Fibroblast of mammary gland (primary cell): ENCODE measurements at places on chromosomes 2 and 18.
A peak's percentile ranks its signal among the peaks of the same experiment; 100 is the strongest.

- DNase-seq: no peak
Measured at GRCh38 chr2:97654309-97654708, 8.4 kb downstream of the COX5B start.

DNA sequence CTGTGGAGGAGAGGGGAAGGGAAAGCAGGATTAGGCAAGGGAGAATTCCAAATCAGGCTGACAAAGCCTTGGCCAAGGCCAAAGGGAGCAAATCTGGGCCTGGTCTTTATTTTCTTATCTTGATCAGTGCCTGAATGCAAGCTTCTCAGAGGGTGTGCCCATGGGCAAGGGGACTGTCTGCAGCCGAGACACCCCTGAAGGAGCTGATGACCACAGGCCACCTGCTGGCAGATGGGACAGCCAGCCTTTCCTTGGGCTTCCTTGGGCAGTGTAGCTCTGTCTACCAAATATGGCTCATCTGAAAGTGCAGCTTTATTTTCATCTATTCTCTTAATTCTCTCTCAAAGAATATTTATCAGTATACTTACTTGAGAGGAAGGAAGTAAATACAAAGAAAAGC lies 117.0 kb downstream of the PKP4 start:
- DNase-seq: no peak

GRCh38 chr2:176461809-176462670 lies 192.8 kb downstream of the MTX2 start:
- peak; percentile 72 for DNase-seq

DNA sequence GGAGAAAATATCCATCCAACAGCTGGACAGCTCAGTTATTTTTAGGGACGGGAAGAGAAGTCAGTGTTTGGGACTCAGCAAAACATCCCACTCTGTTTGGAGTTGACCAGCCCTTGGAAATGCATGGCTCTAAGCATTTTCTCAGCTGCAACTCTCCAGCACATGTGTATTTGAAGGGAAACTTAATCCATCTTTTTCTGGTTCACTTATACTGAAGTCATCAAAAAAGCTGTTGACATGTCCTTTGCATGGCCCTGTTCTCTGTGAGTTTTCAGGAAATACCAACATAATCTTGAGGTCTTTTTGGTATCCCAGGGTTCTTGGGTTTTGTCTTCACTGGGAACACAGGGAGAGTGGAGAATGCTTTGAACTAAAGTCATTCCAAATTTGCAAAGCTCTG lies 91.9 kb upstream of the CELF4 start:
- DNase-seq: no peak

DNA sequence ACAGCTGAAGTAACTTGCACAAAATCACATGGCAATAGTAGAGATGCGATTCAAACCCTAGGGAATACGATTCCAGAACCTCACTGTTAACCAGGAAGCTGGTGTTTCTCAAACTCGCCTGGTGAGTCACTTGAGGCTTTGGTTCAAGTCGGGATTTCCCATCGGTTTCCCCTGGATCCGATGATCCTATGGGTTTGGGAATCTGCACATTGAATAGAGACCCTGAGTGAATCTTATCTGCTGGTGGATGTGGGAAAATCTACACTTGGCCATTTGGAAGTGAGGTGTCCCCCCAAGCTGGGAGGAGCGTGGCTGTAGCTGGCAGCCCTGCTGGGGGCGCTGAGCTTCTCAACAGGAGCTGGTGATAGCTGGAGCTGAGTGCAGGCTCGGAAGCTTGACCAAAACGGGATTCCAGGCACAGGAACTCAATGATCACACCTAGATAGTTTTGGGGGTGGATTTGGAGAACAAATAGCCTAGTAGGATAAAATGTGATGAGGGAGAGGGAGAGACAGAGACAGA lies 135.4 kb downstream of the PRKCE start:
- DNase-seq: peak; percentile 86

DNA sequence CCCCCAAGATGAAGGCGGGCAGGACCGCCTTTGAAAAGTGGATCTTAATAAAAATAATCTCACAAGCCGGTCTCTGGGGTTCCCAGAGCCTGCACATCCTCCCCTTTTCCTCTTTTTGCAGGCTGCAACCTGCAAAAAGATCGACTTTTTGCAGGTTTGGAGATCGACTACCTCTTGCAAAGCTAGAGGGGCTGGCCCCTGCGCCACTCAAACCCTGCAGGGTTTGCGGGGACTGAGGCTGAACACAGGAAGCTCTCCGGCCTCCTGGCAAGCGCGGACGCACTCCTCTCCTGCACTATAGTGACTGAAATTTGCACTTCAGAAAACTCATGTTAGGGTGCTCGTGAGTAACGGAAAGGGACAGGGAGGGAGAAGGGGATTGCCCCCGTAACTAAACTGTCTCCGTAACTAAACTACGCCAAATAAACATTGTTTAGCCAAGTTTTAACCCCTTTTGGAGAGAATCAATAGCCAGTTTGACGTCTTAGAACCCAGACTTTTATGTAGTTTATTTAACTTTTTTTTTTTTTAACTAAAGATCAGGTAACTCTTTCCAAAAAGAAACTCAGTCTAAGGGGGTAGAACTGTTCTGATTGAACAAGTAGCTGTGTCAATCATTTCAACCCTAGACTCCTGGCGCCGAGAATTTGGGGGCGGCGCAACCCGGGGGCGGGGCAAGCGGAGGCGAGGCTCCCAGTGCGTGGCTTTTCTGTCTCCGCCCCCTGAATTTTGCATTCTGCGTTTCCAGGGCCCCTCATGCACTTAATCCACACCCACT lies 2.5 kb downstream of the IGFBP5 start:
- no peak for DNase-seq

GRCh38 chr2:181790716-181791649 lies 100.5 kb upstream of the ITPRID2 start:
- DNase-seq: peak; percentile 99

DNA sequence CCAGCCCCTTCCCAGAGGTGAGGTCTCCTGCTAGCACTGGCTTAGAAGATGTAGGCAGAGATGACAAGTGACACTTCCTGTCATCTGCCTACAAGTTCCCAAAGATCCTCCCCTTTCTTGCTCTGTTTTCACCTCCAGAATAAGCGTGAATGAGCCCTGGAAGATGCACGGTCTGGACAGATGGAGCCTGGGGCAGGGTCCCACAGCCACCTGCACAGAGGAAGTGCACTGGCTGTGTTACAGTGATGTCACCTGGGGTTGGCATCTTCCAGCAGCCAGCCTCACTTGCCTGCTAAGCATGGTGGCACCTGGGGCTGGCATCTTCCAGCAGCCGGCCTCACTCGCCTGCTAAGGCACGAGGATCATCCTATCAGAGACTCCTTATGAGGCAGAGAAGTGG lies 32.3 kb downstream of the TMEM18 start:
- no peak for DNase-seq

- no peak for DNase-seq
Measured at GRCh38 chr18:73047688-73048087, 179.9 kb upstream of the NETO1 start.

- peak; percentile 84 for DNase-seq
Measured at GRCh38 chr2:48483916-48484315, 46.0 kb upstream of the STON1 start.

DNA sequence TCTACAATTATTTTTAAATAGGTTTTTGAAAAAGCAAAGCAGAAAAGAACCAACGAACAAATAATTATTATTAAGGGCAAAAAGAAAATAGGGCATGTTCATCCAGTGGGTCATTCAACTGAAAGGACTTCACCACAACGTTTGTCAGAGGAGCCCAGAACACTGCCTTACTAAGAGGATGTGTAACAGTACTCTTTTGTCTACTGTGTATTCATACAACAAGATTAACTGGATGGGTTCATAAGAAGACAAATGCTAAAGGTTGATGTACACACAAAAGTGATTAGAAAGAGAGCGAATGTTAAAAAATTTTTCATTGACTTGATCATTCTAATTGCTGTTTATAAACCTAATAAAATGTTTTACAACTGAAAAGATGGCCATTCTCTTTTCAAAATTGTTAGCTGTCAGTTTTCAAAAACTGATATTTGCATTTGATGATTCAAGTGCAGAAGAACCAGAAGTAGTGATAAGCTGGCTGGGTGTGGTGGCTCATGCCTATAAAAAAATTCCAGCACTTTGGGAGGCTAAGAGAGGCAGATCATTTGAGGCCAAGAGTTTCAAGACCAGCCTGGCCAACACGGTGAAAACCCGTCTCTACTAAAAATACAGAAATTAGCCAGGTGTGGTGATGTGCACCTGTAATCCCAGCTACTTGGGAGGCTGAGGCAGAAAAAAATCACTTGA lies 33.1 kb downstream of the MGAT4A start:
- no peak for DNase-seq

- DNase-seq: no peak
Measured at GRCh38 chr2:10372203-10372861, 69.6 kb downstream of the HPCAL1 start.

DNA sequence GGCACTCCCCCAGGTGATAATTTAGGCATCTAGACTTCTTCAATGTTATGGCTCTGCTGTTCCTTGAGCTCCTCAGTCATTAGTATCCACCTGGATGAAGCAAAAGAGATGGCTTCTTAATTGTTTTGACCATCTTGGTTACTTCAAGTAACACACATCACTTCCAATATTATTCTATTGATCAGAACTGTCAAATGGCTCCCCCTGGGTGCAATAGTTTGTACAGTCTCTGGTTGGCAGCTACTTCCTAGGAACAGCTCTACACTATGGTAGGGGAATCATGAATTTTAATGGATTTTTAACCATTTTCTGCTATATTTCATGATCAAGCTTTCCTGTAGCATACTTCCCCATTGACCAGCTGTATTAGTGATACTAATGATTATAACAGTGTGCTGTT lies 157.0 kb downstream of the NYAP2 start:
- no peak for DNase-seq

GRCh38 chr2:111176388-111176787 lies 55.7 kb downstream of the BCL2L11 start:
- DNase-seq: no peak

DNA sequence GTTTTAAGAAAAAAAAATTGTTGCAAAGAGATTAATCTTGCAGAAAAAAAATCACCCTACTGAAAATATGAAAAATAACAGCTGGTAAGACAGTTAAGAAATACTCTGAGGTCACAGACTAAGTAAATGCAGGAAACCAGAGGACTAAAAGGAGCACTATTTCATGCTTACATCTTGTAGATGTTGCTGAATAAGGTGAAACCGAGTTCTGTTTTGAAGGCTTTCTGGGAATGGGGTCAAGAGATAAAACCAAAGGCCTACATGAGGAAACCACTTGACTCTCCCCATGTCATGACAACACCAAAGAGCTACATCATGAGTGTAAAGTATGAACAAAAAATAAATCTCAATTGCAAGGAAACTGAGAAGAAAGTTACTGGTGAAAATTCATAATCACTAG lies 197.6 kb downstream of the LRP1B start:
- DNase-seq: no peak

GRCh38 chr18:62325806-62326645 lies 916 bp downstream of the TNFRSF11A start:
- peak; percentile 10 for DNase-seq

GRCh38 chr2:178191004-178191508 lies 3.3 kb upstream of the OSBPL6 start:
- DNase-seq: peak; percentile 21

DNA sequence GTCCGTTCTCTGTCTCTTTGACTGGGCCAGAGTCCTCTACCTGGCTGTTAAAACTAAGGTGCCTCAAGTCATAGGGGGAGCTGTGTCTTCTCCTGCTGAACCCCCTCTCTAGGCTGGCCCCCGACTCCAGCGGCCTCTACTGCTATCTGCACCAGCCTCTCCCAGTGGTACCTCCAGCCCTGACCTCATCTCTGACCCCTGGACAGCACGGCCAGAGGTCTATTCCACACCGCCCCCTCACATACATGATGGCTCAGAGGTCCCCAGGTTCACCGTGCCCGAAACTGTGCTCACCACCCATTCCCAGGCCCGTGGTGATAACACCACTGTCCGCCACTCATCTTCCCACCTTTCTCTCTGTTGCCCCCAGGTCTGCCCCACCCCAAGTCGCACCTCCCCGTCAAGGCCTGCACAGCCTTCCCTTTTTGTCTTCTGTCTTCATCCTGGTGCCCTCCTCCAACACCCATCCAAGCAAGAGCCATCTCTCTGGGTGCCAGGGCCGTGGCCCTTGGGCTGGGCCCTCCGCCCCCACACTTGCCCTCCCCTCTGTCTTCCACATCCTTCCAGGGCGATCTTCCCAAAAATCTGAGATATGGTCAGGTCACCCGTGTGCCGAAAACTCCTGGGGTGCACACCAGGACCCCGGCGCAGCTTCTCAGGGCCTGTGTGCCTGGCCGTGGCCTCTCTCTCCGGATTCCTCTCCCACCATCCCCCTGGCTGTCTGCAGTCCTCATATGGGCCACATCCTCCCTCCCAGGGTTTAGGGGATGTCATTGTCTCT lies 134.4 kb upstream of the ID2 start:
- no peak for DNase-seq

GRCh38 chr2:240551811-240552210 lies 6.0 kb downstream of the ANKMY1 start:
- no peak for DNase-seq

GRCh38 chr2:238978497-238978896 lies 130.6 kb downstream of the TWIST2 start:
- DNase-seq: no peak

- DNase-seq: no peak
Measured at GRCh38 chr18:34795070-34795732, 85.1 kb downstream of the DTNA start.

DNA sequence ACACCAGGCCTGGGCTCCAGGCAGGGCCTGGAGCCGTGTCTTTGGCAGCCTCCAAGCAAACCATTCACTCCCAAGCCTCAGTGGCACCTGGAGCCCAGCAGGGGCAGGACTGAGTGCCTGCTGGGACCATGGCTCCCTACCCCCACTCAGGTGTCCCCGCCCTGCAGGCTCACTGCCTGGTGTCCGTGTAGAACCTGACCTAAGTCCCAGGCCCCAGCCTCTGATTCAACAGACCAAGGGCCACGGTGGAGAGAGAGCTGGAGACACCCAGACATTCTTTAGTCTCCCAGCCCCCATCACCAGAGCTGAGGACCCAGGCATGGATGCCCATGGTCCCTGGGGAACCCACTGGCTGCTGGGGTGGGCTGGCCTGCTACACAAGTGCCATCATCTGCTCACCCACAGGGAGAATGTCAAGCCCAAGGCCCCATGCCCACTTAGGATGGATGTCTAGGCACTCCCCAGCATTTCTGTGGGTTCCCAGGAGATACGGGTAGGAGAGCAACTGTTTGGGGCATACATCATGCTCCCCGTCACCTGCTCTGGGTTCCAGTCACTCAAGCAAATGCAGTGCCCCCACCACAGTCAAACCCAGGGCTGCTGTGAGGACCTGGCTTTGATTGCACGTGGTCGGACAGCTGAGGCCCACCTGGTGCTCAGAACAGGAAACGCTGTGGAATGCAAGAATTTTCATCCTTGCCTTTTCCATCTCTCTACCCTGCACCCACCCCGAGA lies 42.9 kb upstream of the ATG16L1 start:
- DNase-seq: no peak

DNA sequence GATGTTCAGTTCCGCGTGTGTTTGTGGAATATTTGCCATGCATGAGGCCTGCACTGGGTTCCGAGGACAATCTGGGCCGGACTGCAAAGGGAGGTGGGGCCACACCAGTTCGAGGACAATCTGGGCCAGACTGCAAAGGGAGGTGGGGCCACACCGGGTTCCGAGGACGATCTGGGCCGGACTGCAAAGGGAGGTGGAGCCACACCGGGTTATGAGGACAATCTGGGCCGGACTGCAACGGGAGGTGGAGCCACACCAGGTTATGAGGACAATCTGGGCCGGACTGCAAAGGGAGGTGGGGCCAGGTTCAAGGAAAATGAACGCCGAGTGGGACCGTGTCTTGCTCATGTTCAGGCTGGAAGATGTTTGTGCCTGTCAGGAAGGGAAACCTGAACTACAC lies 97.8 kb upstream of the HDAC4 start:
- DNase-seq: no peak
